ENCODE measurements at places on chromosomes 11 and 22. TPM values are rescaled to one million over a fixed set of nuclear protein-coding genes. Genes with fewer than 3 reads are reported as not detected.

DNA sequence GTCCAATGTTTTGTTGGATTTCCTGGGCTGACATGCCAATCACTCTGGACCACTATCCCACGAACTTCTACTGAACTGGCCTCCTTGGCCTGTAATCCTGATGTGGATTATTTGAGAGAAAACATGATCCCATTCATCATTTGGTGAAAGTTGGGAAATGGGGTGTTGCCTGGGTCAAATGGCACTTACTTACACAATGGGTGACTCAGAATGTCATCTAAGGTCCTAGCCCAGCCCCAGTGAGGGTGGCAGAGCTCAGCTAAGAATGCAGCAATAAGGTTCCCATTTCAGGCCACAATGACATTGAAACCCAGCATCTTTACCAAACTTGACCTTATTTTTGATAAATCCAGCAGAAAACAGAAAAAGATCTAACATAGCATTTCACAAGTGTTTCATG, 8.0 kb upstream of the DSCAML1 start:
- DNase-seq = no peak

DNA sequence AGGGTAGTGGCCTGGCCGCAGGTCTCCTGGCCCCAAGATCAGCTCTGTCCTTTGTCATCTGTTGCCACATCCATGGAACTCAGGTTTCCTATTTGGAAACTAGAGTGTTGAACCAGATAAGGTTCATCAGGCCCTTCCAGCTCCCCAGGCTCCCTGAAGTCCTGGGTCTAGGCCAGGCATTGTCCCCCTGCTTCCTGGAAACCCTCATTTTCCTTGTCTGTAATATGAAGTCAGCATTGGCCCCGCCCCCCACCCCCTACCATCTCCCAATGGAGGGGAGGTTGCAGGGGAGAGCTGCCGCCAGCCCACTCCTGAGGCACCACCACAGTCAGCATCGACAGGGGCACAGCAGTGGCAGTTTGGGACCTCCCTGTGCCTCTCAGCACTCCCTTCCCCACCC, 9.0 kb upstream of the MS4A10 start:
- no peak for DNase-seq

DNA sequence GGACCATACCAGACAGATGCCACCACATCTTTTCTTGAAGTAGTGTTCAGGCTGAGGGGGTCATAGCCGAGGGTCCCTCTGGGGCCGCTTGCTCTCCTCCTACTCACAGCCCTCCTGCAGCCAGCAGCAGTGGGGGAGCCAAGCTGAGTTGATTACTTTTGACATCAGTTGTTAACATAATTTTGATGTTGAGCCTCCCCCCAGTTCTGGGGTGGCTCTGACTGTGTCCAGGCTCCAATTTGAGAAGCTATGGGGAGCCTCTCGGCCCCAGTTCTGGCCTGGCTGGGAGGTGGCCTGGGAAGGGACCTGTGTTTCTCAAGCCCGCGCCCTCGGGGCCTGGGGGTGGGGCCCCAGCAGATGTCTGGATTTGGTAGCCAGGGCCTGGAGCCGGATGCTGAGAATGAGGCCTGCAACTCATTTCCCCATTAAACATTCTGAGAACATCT, 47.9 kb downstream of the KCNQ1OT1 start:
- no peak for DNase-seq

DNA sequence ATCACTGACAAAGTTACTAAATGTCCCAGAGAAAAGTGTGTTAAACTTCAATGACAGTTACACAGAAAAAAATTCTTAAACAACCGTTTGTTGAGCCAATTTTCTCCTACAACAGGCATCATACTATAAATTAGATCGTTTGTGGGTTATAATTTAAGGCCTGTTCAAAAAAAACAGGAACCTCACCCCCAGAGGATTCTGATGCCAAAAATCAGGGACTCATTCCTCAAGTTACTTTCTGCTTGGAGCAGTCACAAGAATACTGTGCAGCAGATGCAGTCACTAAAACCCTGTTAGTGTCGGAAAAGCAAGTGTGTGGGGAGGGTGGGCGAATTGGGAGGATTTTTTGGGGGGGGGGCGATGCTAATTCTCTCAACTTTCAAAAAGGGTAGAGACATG, 657 bp downstream of the CWC15 start:
- no peak for DNase-seq

The CHRM1 gene
- not detected for total RNA-seq

Data from activated CD4-positive, alpha-beta T cell treated with anti-CD3 and anti-CD28 coated beads, Interleukin-2, amount 10 ng/mL, durations not matched to agents 7 days and 5 days (primary cell).